ENCODE measurements at places on chromosomes 1 and 21.

- no peak for DNase-seq
These were observed 18.8 kb downstream of the SPSB1 start for GRCh38 chr1:9311479-9311878.

GRCh38 chr21:36544545-36544944, 64.6 kb upstream of the CLDN14 start:
- DNase-seq: no peak

DNA sequence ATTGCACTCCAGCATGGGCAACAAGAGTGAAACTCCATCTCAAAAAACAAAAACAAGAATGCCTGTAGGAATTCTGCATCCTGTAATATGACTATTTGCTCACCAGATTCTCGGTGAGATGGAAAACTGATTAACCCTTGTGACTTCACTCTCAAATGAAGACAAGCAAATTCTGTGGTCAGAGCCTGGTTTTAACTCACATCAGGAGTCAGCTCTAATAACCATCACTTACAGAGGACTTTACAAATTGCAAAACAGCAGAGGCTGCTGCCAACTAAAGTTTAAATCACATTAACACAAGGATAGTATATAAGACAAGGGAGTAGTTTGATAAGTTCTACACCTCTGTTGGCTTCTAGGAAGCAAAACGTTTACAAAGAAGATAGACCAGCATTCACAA, 35.7 kb upstream of the FAM163A start:
- DNase-seq: no peak

GRCh38 chr1:147849098-147849895, 53.3 kb upstream of the GJA8 start:
- DNase-seq: no peak
